Effector CD4-positive, alpha-beta T cell (primary cell): ENCODE measurements at places on chromosomes 12 and 14.

GRCh38 chr14:54854181-54854580 lies 48.4 kb downstream of the GCH1 start:
- DNase-seq: no peak

DNA sequence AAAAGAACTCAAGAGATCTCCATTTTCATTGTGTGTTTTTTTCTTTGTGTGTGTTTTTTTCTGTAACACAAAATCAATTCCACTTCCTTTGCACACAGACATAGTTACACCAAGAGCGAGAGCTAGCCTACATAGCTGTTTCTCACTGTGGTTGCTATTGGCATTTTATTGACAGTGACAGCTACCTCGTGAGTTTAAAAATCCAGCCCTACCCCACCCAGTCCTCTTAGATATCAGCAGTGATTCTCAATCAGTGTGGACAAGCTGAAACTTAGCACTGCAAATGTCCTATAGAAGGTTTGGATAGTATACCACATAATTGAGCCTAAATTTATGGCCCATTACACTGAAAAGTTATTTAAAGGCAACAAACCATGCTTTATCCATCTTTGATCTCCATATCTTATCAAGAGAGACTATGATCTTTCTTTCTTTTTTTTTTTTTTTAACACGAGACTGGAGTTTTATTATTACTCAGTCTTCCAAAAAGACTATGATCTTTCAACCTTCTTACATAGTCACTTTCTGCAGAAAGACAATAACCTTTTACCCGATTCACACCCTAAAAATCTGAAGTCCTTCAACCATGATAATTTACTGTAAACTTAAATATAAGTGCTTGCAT lies 46.8 kb downstream of the ATP2B1 start:
- no peak for DNase-seq

DNA sequence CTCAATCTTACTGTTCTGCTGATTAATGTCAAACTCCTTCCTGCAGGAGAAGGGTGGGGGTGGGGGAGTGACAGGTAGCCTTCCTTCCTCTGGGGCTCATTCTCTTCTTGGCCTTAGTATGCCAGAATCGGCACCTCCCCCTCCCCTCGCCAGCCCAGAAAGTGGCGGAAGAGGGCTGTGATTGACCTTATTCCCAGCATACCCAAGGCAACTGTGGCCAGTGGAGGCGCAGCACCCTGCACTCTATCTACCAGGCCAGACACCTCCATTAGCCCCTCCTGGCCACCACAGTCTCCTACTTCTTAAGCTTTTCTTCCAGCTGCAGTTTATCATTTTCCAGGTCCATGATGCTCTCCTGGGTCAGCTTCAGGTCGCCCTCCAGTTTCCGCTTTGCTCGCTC lies 15.5 kb downstream of the MYH6 start:
- no peak for DNase-seq

- DNase-seq: no peak
These were observed 339.3 kb downstream of the BCL11B start for GRCh38 chr14:98932431-98933325.

- no peak for DNase-seq
These were observed 448.7 kb upstream of the OR4E1 start for GRCh38 chr14:22122227-22122818.

DNA sequence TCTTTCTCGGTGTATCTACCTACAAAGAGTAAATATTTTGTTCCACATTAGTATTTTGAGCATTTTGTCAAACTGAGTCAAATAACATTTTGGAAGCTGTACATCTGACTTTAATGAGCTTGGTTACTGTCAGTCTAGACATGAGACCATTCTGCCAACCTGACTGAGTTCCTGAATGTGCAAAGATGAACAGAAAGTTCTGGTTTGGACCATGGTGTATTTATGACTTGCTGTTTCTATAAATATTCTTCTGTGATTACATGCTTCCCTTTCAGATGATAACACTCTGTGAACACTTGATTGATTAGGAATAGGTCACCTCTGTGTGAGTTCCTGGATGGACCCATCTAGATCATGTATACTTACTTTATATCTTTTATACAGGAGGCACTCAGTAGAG lies 827.8 kb downstream of the VRK1 start:
- no peak for DNase-seq

GRCh38 chr12:48932878-48933277 lies 7.6 kb upstream of the FKBP11 start:
- no peak for DNase-seq

DNA sequence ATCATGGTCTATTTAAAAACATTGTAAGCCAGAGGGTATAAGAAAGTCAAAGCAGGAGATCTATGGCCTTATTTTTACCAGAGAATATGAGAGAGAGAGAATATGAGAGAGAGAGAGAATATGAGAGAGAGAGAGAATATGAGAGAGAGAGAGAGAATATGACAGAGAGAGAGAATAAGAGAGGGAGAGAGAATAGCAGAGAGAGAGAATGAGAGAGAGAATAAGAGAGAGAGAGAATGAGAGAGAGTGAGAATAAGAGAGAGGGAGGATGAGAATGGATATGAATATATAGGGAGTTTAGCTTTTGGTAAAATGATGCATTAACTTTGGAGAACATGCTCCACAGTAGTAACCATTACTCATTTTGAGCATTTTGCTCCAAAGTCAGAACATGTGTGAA lies 48.0 kb upstream of the ALG10B start:
- no peak for DNase-seq

DNA sequence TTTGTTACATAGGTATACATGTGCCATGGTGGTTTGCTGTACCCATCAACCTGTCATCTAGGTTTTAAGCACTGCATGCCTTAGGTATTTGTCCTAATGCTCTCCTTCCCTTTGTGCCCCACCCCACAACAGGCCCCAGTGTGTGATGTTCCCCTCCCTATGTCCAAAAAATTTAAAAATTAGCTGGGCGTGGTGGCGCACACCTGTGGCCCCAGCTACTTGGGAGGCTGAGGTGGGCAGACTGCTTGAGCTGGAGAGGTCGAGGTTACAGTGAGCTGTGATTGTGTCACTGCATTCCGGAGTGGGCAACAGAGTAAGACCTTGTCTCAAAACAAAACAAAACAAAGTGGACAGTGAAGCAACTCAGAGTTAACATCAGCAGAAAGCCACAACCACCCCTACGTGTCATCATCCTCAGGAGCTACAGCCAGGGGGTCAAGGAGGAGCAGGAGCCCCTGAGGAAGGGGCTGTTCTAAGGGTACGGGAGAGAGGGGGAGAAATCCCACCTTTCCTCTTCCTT lies 36.8 kb upstream of the SGPP1 start:
- DNase-seq: no peak

DNA sequence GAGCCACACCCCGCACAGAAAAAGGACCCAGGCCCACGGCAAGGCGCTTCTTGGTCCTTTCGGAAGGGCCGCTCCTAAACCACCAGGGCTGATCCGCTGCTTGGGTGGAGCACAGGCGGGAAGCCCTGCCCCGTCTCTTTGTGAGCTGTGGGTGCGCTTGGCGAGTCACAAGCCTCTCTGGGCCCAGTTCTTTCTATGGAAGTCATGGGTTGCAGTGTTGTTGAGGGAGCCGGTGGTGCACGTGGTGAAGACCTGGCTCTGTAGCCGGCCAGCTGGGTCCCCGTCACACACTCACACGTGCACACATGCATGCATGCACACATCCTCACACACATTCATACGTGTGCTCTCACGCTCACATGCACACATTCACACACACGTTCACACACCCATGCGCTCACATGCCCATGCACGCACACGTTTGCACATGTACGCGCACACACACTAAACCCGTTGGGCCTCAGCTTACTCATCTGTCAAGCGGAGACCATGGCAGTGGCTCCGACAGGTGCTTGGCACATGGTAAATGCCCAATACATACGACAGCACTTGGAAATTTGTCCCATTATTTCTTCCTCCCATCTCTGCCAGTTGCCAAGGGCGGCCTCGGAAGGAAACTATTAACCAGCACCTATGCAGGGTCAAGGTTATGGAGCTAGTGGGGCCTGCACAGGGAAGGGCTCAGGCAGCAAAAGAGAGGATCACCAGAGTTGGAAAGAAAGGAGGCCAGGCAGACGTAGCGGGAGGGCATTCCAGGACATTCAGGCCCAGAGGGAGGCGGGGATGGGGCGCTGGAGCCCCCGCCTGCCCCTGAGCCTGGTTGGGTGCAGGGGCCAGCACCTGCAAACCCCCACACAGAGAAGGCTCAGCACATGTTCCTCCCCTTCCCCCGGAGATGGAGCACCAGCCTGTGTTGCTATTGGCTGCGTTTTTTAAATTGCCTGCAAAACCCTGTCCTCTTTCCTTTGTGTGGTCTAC lies 96.9 kb downstream of the SETD3 start:
- no peak for DNase-seq
